ENCODE measurements at places on chromosomes 11 and 22. TPM values are rescaled to one million over a fixed set of nuclear protein-coding genes. Genes with fewer than 3 reads are reported as not detected.

DBX1 gene
- total RNA-seq: not detected

TYR gene
- total RNA-seq: not detected

PNPLA5 gene
- not detected for total RNA-seq

LRRC74B gene
- not detected for total RNA-seq

ANO9 gene
- not detected for total RNA-seq

APOBEC3G gene
- total RNA-seq: 9.2 TPM

GLYAT gene
- total RNA-seq: not detected

RANGAP1 gene
- total RNA-seq: 21.6 TPM

MIOX gene
- 0.43 TPM for total RNA-seq

TSKU gene
- total RNA-seq: 46.2 TPM

APOL3 gene
- total RNA-seq: 17.8 TPM

TEX12 gene
- not detected for total RNA-seq

CARNS1 gene
- total RNA-seq: 0.51 TPM

SLC7A4 gene
- total RNA-seq: 2.7 TPM

FXYD6 gene
- 0.68 TPM for total RNA-seq

OR5AK2 gene
- not detected for total RNA-seq

HTR3B gene
- total RNA-seq: not detected

CADM1 gene
- total RNA-seq: 0.09 TPM

AQP11 gene
- total RNA-seq: 1.8 TPM

RASD2 gene
- total RNA-seq: under 0.01 TPM

GVQW3 gene
- total RNA-seq: 0.47 TPM

MAJIN gene
- not detected for total RNA-seq

YPEL4 gene
- total RNA-seq: 1.0 TPM

MFRP gene
- 0.09 TPM for total RNA-seq

GGT5 gene
- total RNA-seq: 114 TPM

CLTCL1 gene
- total RNA-seq: 11.8 TPM

SYT8 gene
- 0.35 TPM for total RNA-seq

Measured in pericardium fibroblast (primary cell).